Left renal pelvis (tissue), 4 donors: ENCODE measurements at places on chromosomes 13 and 19. TPM values are rescaled to one million over a fixed set of nuclear protein-coding genes. Genes with fewer than 3 reads are reported as not detected.
A peak's percentile ranks its signal among the peaks of the same experiment; 100 is the strongest.

The ATCAY gene
- 0.30 TPM for polyA plus RNA-seq

The DZIP1 gene
- 58.9 TPM for polyA plus RNA-seq

The RASIP1 gene
- 17.3 TPM for polyA plus RNA-seq

The WDR87 gene
- not detected for polyA plus RNA-seq

The PPM1N gene
- polyA plus RNA-seq: 0.71 TPM

The PSG3 gene
- not detected for polyA plus RNA-seq

The RBM26 gene
- 80.3 TPM for polyA plus RNA-seq

The PCDH20 gene
- 9.8 TPM for polyA plus RNA-seq

GRCh38 chr13:24168979-24169378 lies 8.5 kb downstream of the SPATA13 start:
- DNase-seq: no peak

GRCh38 chr13:29888306-29888705 lies 37.9 kb upstream of the UBL3 start:
- no peak for DNase-seq

GRCh38 chr13:49098771-49099512 lies 121.2 kb upstream of the MLNR start:
- no peak for DNase-seq

DNA sequence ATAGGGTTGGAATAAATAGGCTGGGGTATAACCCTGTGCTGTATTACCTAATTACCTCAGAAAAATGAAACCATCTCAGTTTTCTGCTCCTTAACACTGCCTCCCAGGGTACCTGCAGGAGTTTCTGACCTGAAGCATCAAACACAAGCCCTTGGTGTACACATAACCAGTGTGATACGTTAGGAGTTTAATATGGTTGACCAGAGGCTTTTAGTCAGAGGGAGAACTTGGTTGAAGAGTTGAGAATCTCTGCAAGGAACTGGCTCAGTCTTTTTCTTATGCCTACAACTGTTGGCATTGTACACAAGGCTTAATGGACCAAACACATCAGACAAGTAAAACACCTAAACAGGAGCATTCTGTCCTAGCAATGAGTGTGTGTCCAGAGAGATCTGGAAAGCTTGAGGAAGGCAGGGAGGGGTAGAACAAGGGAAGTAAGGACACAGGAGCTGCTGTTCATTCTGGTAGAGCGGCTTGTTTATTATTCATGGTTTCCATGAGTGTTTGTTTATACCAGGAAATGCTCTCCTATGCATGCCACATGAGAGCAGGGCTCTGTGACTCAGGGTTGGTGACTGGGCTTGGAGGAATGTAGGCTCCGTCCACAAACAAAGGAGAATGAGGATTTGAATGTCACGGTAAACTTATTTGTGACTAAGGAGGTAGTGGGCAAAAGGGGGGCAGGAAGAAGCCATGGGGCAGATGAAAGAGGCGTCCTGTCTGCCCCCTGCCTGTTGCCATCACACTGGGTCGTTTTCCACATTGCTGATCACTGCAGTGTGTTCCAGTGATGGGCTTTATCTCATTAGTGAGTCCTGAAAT lies 11.9 kb upstream of the SPATA13 start:
- peak; percentile 40 for DNase-seq

DNA sequence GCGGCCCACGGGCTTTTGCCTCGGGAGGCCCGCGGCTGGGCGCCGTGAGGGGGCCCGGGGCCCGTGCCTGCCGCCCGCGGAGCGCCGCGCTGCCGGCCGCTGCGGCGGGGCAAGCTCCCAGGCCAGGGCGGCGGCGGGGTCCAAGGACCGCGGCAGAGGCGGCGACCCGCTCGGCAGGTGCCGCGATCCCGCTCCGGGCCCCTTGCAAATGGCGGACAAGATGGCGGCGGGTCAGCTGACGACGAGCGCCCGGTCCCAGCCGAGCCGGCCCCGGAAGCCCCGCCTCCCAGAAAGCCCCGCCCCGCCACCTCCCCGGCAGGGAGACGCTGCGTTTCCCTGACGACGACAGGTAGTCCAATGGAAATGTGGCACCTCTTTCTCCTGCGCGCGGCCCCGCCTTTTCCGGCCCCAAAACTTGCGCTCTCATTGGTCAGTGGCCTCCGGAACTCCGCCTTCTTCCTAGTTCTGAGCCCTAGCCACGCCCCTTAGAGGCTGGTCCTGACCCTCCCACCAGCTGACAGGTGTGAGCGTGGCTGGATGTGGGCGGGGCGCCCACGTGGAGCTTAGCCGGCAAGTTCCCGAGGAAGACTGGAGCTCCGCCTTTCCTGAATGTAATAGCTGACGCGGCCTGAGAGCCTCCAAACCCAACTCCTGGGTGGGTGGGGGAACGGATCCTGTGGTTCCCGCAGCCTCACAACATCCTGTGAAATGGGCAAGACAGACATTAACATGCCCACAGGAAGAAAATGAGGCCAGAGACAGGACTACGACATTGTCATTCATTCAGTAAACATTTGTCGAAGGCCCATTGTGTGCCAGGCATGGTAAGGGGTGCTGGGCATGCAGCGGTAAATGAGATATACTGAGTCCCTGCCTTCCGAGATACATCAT lies at the start of gene AP3D1:
Gene AP3D1, minus strand, starts transcription at position 228 of the 891 bp plus-strand sequence. CDS start 232 bp downstream, outside the sequence.
- DNase-seq: peak; percentile 99

DNA sequence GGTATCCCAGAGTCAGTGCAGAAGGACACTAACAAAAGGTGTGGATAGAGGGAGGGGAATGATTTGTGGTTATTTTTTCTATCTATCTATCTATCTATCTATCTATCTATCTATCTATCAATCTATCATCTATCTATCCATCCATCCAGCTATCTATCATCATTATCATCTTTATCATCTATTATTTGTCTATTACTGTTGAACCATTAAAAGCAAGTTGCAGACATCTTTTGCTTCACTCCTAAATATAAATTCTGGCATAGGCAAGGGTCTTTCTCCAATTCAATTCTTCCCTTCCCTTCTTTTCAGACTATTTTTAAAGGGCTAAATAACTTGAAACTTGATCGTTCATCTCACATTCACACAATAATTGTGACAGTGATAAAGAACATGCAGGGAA lies 10.0 kb upstream of the LYPD5 start:
- no peak for DNase-seq

DNA sequence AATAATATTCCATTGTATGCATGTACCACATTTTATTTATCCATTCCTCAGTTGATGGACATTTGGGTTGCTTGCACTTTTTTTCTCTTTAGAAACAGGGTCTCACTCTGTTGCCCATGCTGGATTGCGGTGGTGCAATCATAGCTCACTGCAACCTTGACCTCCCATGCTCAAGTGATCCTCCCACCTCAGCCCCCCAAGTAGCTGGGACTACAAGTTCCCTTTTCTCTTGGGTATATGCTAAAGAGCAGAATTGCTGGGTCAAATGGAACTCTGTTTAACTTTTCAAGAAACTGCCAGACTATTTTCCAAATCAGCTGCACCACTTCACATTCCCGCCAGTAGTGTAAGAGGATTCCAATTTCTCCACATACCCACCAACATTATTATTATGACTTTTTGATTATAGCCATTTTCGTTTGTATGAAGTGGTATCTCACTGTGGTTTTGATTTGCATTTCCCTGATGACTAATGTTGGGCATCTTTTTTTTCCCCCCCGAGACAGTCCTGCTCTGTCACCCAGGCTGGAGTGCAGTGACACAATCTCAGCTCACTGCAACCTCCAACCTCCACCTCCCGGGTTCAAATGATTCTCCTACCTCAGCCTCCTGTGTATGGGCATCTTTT lies 7.6 kb upstream of the IPO5 start:
- no peak for DNase-seq

DNA sequence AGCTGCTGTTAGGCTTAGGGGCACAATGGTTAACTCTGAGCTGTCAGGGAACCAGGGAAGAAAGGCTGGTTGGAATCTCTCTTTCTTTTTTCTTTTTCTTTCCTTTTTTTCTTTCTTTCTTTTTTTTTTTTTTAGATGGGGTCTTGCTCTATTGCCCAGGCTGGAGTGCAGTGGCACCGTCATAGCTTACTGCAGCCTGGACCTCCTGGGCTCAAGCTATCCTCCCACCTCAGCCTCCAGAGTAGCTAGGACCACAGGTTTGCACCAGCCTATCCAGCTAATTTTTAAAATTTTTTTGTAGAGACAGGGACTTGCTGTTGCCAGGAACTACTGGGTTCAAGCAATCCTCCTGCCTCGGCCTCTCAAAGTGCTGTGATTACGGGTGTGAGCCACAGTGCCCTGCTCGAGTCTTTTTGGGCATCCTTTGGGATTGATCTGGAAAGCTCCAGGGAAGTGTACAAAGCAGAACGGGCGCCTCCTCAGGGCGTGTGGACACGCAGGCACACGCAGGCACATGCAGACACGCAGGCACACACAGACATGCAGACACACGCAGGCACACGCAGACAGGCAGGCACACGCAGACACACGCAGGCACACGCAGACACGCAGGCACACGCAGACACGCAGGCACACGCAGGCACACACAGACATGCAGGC lies 99.2 kb downstream of the GADD45B start:
- DNase-seq: no peak

DNA sequence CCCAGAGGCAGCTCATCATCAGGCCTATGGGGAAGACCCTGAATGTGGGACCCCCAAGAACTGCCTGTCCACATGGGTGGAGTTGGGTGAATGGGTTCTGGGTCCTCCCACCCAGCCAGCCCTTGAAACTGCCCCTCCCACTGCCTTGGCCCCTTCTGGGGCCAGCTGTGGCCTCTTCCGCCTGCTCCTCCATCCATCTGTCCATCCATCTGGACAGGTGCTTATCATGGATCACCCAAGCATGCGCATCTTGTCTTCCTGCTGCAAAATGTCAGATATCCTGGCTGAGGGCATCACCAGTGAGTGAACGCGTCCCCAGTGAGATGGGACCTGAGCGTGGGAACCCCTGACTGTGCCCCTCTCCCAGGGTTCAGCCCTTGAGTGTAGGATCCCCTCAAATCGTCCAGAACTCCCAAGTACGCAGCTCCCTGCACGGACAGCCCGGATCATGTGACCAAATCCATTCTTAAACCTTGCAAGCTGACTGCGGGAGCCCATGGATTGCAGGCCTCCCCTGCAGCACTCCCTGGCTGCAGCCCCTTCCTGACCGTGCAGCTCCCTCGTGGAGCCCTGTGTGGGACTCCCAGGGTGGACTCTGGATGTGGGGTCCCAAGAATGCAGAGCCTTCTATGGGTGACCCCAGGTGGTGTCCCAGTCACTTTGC lies 2.0 kb downstream of the STXBP2 start:
- DNase-seq: no peak

DNA sequence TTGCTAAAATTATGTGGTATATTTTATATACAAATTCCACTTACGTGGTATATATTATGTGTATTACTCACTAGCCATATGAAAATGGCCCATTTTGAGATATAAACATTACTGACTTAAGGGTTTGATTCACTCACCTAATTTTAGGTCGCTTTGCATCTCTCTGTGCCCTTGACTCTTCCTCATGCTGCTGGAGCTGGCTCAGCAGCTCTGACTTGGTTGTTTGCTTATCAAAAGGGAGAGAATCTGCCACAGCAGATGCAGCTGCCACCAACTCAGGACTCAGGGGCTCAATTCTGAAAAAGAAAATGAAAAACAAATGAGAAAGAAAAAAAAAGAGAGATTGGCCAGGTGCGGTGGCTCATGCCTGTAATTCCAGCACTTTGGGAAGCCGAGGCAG lies 12.2 kb downstream of the MRPS31 start:
- DNase-seq: no peak
